ENCODE measurements at places on chromosomes 2 and 18. TPM values are rescaled to one million over a fixed set of nuclear protein-coding genes. Genes with fewer than 3 reads are reported as not detected.

Gene GALNT3
- total RNA-seq = 2.0 TPM

DNA sequence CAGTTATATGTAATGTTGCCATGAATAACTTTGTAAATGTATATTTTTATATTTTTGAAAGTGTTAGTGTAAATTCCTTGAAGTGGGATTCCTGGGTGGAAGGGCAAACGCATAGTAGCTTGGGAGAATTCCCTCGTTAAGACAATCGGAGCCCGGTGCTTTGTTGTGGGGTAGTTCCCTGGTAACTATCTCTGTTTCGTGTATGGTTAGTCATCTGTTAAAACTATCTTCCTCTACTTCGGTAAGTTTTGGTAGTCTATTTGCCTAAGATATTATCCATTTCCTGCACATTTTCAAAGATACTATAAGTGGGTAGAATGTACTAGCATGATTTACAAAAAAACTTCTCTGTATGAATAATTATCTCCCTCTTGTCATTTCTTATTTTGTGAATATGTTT, 113.8 kb upstream of the NRXN1 start:
- no peak overlapping the region for H3K4me3 ChIP-seq
- DNase-seq = no peak
- no peaks in the 10 kb centered on the region for H3K27me3 ChIP-seq
- no peak overlapping the region for H3K27ac ChIP-seq

Gene PLEK
- total RNA-seq = 3.9 TPM

Gene ZNF407
- total RNA-seq = 26.7 TPM

GRCh38 chr18:34838669-34839068, 128.6 kb downstream of the DTNA start:
- H3K36me3 ChIP-seq = no peaks in the 10 kb centered on the region
- no peak overlapping the region for H3K4me3 ChIP-seq
- DNase-seq = no peak
- no peak overlapping the region for H3K27ac ChIP-seq
- H3K4me1 ChIP-seq = no peaks in the 10 kb centered on the region

DNA sequence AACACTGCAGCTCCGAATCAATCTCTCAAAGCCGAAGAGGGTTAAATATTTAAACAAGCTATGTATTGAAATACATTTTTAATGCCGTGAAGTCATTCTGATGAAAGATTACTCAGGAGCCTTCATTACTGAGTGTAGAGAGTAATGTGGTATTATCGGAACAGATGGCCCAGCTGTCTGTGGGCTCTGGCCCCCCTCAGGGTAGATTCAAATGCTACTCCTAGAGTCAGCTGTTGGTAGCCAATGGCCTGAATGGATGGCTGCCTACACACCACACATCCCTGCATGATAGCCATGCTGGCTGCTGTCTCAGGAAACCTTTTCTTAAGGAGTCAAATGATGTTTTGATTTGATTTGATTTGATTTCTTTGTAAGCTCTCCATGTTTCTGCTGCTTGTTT, 732.3 kb upstream of the CELF4 start:
- no peaks in the 10 kb centered on the region for H3K4me1 ChIP-seq
- H3K27me3 ChIP-seq = peaks cover 3% of the 10 kb centered on the region
- H3K4me3 ChIP-seq = no peak overlapping the region
- H3K27ac ChIP-seq = no peak overlapping the region

Gene INO80B
- 93.8 TPM for total RNA-seq

Gene KCTD1
- 3.5 TPM for total RNA-seq

Gene MDH1B
- total RNA-seq = 0.30 TPM

All from naive thymus-derived CD8-positive, alpha-beta T cell (primary cell).